Lower lobe of right lung (tissue), 2 donors: ENCODE measurements at places on chromosomes 2 and 18. TPM values are rescaled to one million over a fixed set of nuclear protein-coding genes. Genes with fewer than 3 reads are reported as not detected.

DNA sequence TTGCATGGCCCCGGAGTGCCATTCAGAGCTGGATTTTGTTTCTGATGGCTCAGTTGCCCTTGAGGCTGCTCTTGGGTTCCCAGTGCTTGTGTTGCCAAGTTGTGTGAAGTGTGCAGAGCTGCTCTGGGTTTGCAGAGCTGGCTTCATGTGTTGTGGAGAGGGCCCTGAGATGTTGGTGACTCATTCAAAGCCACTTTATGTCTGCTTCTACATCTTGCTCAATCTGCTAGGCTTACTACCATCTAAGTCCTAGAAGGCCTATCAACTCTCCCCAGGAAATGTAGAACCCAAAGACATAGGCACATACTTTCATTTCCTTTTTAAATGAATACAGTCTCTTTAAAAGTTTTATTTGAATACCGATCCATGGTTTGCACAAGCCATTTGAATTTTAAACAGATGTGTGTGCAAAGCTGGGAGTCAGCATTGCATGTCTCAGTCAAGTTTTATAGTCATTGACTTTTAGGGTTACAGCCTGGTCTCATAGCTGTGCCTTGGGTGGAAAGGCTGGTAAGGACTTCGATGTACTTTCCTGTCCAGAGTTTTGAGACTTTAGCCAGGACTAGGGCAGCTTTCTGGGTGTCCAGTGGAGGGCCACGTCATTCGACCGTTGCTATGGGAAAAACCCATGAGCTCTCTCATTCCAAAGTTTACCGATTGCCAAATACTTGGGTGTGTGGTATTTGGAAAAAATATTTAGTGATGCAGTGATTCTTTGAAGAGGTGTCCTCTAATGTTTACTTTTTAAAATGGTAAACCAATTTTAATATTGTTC is 105.0 kb downstream of the LTBP1 start:
- no peak overlapping the region for H3K4me3 ChIP-seq
- H3K27me3 ChIP-seq, result no peaks in the 10 kb centered on the region
- H3K36me3 ChIP-seq, result no peaks in the 10 kb centered on the region
- no peak for DNase-seq
- no peak overlapping the region for H3K27ac ChIP-seq

Gene FBLN7
- 2.0 TPM for total RNA-seq

- peaks cover 13% of the 10 kb centered on the region for H3K4me1 ChIP-seq
- H3K4me3 ChIP-seq, result no peak overlapping the region
- no peak overlapping the region for H3K27ac ChIP-seq
- no peak for DNase-seq
- peaks cover 85% of the 10 kb centered on the region for H3K36me3 ChIP-seq
Measured at GRCh38 chr2:73759285-73759764, 20.6 kb downstream of the DUSP11 start.

DNA sequence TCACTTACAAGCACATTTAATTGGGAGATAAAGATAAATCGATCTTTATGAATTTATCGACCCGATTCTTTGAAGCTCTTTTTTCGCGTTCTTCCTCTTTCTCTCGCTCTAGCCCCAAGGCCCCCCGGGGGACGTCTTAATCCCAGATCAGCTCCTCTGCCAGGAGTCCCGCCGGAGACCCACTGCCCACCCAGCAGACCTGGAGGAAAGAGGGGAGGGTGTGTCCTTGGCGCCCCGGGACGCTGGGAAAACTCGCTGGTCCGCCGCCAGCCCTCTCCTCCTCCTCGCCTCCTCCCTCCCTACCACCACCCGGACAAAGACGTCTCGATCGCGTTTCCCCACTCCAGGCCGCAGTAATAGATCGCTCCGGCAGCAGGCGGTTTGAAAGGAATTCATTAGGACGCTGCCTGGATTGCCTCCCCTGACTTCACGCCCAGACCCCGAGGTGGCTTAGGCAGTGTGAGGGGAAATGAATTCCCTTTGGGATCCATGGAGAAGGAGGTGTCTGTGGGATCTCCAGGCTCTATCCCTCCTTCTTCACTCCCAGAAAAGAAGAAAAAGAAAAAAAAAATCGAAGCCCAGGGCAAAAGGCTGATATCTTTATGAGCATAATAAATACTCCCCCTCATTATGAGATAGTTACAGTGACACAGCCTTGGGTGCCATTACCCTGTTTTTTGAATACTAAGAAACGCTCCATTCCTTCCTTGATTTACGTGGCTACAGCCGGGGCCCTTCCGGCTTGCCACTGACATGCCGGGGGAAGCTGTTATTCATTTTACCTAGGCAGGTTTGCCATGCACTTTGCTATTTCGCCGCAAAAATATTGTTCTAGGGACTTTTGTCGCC is 1.8 kb upstream of the GBX2 start:
- H3K4me1 ChIP-seq, result peaks cover 34% of the 10 kb centered on the region
- H3K27me3 ChIP-seq, result peaks cover 100% of the 10 kb centered on the region
- no peak overlapping the region for H3K4me3 ChIP-seq
- H3K36me3 ChIP-seq, result no peaks in the 10 kb centered on the region
- no peak overlapping the region for H3K27ac ChIP-seq
- no peak for DNase-seq

Gene SMARCAL1
- total RNA-seq, result 19.0 TPM

Gene MC5R
- total RNA-seq, result not detected

DNA sequence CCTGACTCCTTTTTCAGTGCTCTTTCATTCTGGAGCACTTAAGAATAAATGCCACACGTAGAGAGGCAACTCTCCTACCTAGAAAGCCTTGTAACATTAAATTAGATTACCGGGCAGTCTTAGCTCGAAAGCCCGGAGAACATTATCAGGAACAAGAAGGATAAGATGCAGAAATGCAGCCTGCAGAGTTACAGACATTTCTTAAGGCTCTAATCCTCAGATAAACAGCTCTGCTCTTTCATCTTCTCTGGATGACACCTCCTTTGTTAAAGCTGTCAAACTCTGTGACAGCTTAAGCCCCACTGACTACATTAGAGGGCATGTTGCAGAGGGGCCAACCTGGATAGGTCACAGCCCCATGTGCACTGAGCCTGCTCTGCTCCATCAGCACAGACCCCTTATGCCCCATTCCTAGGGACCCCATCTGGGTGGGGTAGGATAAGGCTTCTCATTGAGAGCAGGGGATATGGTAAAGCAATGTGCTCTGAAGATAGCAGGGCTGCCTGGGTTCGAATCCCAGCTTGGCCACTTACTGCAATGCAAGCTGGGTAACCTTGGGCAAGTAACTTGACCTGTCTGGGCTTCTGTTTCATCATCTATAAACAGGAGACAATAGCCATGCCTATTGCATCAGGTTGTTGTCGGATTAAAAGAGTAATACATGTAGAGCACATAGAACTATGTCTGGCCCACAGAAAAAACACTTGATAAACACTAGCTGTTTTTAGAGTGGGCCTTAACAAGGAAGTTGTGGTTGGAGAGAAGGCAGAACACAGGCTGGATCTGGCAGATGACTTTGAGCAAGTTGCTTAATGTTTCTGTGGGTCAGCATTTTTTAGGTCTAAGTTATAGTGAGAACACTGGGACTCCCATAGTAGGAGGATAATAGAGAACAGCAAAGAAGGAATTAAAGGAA is 111.4 kb downstream of the THNSL2 start:
- no peak overlapping the region for H3K4me3 ChIP-seq
- no peaks in the 10 kb centered on the region for H3K4me1 ChIP-seq
- H3K27ac ChIP-seq, result no peak overlapping the region
- H3K27me3 ChIP-seq, result peaks cover 25% of the 10 kb centered on the region
- no peak for DNase-seq

DNA sequence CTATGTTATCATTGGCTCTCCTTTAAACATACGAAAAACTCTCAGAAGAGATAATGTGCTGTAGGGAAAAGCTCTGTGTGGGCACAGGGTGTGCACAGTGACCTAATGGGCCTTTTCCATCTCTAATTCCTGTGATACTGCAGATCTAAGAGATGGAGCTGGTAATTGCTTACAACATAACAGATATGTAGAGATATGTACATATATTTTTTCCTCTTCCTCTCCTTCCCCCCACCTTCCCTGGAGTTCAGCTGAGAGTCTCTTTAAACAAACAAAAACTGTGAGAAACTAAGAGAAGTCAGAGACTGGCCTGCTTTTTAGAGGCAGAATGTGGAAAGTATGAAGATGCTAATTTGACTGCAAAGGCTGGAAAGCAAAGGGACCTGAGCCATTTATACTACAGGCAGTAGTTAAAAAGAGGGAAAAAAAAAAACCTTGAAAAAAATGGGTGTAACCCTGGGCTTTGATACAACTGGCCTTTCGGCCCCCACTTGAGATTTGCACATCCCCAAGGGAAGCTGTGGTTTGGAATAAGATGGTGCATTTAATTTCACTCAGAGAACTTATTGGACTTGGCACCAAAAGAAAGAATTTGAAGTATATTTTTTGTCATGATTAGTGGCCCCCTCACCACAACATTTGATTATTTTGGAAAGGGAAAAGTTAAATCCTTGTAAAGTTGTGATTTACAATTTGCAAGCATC is 502.2 kb upstream of the ZEB2 start:
- H3K4me1 ChIP-seq, result no peaks in the 10 kb centered on the region
- no peak overlapping the region for H3K27ac ChIP-seq
- no peaks in the 10 kb centered on the region for H3K36me3 ChIP-seq

Gene LPIN1
- 52.7 TPM for total RNA-seq

Gene IL36B
- total RNA-seq, result not detected

DNA sequence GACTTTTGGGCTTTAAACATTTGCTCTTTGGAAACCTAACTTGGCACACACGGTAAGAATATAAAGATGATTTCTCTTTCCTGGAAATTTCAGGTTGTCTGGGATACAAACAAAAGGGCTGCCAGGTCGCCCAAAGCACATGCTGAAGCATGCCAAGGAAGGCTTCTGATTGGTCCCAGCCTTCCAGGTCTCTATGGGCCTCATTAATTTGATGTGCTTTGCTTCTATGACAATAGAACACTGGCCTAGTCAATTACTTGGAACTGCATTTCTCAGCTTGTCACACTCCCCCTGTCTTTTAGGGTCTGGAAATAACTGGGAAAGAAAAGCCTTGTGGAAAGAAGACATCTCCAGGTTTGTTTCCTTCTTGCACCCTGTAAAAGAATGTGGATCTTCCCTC is 228.9 kb downstream of the ADCYAP1 start:
- no peaks in the 10 kb centered on the region for H3K36me3 ChIP-seq
- no peaks in the 10 kb centered on the region for H3K27me3 ChIP-seq
- H3K4me3 ChIP-seq, result no peak overlapping the region
- H3K27ac ChIP-seq, result no peak overlapping the region

GRCh38 chr2:224163566-224164307 is 124.7 kb upstream of the SERPINE2 start:
- no peak overlapping the region for H3K4me3 ChIP-seq
- H3K27ac ChIP-seq, result no peak overlapping the region
- no peak for DNase-seq
- H3K36me3 ChIP-seq, result no peaks in the 10 kb centered on the region
- H3K4me1 ChIP-seq, result no peaks in the 10 kb centered on the region

GRCh38 chr18:34818064-34818463 is 108.0 kb downstream of the DTNA start:
- DNase-seq, result no peak
- H3K27ac ChIP-seq, result no peak overlapping the region
- H3K27me3 ChIP-seq, result no peaks in the 10 kb centered on the region
- H3K4me3 ChIP-seq, result no peak overlapping the region

DNA sequence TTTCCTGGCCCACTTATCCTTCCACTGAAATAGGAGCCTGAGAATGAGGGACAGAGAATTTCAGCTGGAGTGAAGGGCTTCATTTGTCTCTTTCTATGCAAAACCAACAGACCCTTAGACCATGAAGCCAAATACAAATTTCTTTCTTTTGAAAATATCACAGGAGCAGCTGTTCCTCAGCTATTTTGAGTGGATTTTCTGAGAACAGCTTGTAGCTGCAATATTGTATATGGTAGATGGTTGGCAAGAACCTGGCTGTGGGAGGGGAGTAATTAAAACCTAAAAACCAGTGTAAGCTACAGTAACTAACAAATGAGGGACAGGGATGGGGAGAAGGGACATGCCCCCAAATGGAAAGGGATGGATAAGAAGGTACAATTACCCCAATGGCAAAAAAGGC is 350.3 kb upstream of the CDH20 start:
- H3K36me3 ChIP-seq, result no peaks in the 10 kb centered on the region
- H3K4me3 ChIP-seq, result no peak overlapping the region
- no peak for DNase-seq
- no peak overlapping the region for H3K27ac ChIP-seq
- no peaks in the 10 kb centered on the region for H3K27me3 ChIP-seq
- no peaks in the 10 kb centered on the region for H3K4me1 ChIP-seq

GRCh38 chr2:151180123-151180522 is 81.5 kb downstream of the RBM43 start:
- H3K36me3 ChIP-seq, result no peaks in the 10 kb centered on the region
- no peaks in the 10 kb centered on the region for H3K4me1 ChIP-seq
- no peak overlapping the region for H3K27ac ChIP-seq
- H3K4me3 ChIP-seq, result no peak overlapping the region
- peaks cover 5% of the 10 kb centered on the region for H3K27me3 ChIP-seq

GRCh38 chr2:212991120-212991519 is 160.3 kb downstream of the IKZF2 start:
- no peaks in the 10 kb centered on the region for H3K27me3 ChIP-seq
- DNase-seq, result no peak
- no peak overlapping the region for H3K4me3 ChIP-seq
- no peaks in the 10 kb centered on the region for H3K4me1 ChIP-seq
- H3K36me3 ChIP-seq, result no peaks in the 10 kb centered on the region

Gene RGPD3
- total RNA-seq, result 0.21 TPM

DNA sequence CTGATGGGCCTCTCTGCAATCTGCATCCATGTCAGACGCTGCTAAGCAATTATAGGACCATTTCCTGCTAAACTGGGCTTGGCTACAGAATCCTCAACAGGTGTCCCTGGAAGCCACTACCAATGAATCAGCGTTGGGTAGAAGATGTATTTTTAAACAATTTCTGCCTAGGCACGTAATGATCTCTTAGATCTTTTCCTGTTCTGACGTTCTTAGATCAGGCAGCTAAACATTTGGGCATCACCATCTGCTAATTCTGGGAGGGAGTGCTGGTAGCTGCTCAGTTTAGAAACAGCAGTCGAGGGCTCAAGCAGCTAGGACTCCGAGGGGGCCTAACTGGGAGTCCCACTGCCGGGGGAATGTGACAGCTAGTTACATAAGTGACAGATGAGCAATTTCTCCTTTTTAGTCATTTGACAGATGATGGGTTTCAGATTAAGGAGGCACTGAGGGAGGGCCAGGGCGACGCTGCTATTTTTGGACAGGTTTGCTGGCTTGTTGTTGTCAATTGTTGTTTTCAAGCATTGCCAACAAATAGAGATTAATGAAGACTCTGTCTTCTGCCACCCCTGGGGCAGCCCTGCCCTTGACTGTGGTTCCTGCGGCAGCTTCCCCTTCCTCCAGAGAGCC is 92.7 kb downstream of the MRO start:
- no peak overlapping the region for H3K27ac ChIP-seq
- DNase-seq, result no peak
- no peaks in the 10 kb centered on the region for H3K4me1 ChIP-seq
- no peaks in the 10 kb centered on the region for H3K36me3 ChIP-seq
- no peaks in the 10 kb centered on the region for H3K27me3 ChIP-seq

GRCh38 chr2:181958726-181959125 is 26.9 kb upstream of the PPP1R1C start:
- no peak for DNase-seq
- H3K4me1 ChIP-seq, result peaks cover 15% of the 10 kb centered on the region
- H3K27ac ChIP-seq, result no peak overlapping the region
- H3K36me3 ChIP-seq, result no peaks in the 10 kb centered on the region
- no peak overlapping the region for H3K4me3 ChIP-seq
- H3K27me3 ChIP-seq, result no peaks in the 10 kb centered on the region
